ENCODE measurements at places on chromosomes 1 and 21.
A peak's percentile ranks its signal among the peaks of the same experiment; 100 is the strongest.

DNA sequence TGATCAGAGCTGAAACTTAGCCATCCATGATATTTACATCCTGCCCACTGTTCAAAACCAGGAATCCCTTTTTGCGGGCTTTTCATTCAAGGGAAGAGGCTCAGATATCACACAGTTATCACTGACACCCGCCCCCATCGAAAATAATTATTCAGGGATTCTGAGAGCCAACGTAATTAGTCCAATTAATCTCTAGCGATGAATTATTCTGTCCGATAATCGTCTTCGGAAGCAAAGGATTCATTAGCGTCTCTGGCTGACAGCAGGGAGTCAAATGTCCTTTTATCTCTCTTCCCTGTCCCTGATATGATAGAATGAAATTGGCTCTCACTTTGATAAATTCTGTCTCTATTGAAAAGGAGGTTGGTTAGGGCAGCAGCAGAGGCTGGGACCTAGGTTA is 140.4 kb upstream of the IPO9 start:
- DNase-seq: no peak

- no peak for DNase-seq
Observed at GRCh38 chr1:86520789-86521521, 25.9 kb upstream of the CLCA4 start.

DNA sequence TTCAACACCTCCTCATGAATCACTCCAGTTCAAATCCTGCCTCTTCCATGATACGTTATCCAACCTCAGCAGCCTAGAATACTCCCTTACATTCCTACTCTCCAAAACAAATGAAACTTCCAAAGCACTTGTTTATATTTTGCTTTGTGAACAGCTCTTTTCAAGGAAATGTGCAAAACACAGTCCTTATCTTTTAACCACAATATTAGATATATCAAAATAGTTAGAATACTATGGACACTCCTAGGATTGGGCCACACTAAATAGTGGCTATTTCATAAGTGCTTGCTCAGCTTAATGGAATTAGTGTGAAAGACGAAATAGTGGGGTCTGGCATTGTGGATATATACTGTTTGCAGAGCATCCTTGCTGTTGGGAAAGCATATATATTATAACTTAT is 173.5 kb downstream of the ZC3H11B start:
- DNase-seq: no peak

DNA sequence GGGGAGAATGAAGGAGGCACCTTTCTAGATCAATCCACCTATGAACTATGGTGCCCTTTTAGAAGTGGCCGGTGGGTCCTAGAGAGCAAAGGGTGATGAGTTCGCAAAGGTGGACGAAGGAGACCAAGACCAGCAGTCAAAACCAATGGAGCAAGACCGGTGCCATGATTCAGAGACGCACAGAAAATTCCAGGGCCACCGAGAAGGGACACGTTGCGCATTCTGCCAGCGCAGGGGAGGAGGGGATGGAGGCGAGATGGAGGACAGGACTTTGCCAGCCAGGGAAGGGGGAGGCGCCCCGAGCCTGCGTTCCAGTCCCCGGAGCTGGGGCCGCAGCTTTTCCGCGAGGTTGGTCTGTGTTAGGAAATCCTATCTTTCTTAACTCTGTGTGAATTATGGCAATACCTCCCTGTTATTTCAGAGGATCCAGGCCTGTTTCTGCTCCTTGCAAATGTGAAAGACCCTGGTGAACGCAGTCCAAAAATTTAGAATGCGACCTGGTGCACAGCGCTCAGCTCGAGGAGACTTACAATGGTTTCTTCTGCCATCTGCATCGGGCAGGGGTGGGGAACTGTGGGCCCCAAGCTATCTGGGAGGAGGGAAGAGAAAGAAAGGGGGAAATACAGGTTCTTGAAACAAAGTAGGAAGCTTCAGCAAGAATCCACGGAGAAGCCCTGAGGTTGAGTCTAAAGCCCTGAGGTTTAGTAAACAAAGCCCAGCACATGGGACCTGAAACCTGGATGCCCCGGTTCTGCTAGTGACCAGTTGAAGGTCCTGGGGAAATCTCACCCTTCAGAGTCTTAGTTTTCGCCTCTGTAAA is 129.4 kb downstream of the MRPS6 start:
- no peak for DNase-seq

GRCh38 chr1:115409094-115410015 is 71.3 kb upstream of the NGF start:
- DNase-seq: peak; percentile 21

DNA sequence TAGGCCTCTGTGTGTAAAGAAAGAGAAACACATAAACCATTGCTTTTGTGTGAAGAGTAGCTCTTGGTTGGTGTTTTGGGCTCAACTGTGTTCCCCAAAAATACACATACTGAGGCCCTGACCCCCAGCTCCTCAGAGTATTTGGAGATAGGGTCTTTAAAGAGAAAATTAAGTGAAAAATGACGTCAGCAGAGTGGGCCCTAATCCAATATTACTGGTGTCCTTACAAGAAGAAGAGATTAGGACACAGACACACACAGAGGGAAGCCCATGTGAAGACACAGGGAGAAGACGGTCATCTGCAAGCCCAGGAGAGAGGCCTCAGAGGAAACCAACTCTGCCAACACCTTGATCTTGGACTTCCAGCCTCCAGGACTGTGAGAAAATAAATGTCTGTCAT is 76.9 kb upstream of the PGBD5 start:
- no peak for DNase-seq

- DNase-seq: no peak
Observed at GRCh38 chr1:35201631-35202030, 8.7 kb upstream of the SFPQ start.

DNA sequence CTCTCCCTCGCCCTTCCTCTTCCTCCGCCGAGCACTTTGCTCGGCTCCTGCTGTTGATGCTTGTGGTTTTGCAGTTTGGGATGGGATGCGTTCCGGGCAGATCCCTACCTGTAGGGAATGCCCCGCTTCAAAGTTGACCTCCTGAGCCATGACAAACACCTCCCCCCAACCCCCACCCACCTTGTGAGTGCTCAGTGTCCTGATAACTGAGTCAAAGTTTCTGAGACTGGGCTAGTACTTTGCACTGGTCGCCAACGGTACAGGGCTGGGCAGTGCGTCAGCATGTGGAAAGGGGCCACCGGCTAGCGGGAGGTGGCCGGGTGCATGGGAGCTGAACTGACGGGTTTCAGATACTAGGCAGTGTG is 771 bp downstream of the RABGAP1L start:
- peak; percentile 47 for DNase-seq

GRCh38 chr1:245673881-245674414 is 519.2 kb downstream of the KIF26B start:
- DNase-seq: peak; percentile 5

GRCh38 chr1:74422421-74423292 is 89.8 kb downstream of the LRRC53 start:
- DNase-seq: no peak

GRCh38 chr1:232145768-232146167 is 484.2 kb downstream of the SIPA1L2 start:
- no peak for DNase-seq

DNA sequence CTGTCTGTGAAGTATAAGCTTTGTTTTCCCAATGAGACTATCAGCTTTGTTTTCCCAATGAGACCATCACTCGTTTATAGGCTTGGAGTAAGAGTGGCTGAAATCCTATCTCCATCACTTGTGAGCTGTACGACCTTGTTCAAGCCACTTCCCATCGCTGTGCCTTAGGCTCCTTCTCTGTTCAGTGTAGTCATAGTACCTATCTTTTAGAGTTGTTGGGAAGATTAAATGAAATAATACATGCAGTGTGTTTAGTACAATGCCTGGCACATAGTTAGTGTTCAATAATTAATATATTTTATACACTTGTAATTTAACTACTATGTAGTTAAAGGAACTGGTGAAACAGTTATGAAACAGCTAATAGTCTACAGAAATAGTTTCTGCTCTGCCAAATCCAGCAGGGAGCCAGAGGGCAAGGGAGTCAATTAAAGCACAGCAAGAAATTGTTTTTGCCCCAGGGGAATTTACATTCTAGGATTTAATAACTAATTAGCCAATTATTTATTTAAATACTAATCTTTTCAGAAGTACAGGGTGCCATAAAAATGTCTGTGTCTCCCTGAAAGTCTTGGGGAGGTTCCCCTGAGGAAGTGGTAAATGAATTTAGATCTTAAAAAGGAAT is 139.3 kb upstream of the HMCN1 start:
- DNase-seq: no peak

DNA sequence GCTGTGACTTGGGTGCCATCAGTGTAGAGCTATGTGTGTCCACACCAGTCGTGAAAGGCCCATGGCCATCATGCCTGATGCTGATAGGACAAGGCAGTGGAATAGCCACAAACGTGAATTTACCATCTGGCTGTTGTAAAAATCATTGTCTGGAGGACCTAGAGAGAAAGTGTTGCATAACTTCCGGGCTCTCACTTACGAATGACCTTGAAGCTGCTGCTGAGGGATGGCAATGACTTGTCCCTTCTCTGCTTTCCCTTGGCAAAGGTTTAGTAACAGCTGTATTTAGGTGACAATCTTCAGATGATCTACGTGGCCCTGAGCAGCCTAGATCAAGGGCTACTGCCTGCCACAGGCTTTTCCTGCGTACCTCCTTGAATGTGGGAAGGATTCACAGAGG is 5.8 kb downstream of the ATP1B1 start:
- DNase-seq: peak; percentile 49

DNA sequence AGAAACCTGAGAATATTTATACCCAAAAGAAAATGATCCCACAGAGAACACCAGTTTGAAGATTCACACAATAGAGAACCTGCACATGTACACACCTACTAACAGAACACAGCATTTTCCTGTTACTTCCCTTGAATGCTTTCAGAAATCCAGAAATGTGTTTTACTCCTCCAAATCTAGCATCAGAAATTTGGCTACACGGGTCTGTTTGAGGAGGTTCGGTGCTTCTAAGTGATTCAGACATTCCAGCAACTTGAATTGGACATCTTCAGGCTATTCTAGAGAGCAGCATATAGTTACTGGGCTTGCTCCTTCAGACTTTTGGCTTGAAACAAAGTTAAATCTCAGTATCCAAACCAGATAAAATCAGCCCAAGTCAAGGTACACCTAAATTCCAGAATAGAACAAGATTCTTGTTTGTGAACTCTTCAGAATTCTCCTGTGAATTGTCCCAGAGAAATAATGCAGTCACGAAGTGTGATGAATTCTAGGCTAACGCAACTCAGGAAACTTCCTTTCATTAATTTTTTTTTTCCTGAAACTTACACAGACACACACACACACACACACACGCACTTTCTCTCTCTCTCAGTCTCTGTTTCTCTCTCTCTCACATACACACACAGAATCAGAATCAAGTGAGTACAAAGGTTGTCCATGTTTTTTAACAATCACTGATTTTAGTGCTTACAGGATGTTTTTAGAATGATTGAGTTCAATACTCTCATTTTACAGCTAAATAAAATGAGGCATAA is 278.4 kb upstream of the SNX7 start:
- DNase-seq: no peak

DNA sequence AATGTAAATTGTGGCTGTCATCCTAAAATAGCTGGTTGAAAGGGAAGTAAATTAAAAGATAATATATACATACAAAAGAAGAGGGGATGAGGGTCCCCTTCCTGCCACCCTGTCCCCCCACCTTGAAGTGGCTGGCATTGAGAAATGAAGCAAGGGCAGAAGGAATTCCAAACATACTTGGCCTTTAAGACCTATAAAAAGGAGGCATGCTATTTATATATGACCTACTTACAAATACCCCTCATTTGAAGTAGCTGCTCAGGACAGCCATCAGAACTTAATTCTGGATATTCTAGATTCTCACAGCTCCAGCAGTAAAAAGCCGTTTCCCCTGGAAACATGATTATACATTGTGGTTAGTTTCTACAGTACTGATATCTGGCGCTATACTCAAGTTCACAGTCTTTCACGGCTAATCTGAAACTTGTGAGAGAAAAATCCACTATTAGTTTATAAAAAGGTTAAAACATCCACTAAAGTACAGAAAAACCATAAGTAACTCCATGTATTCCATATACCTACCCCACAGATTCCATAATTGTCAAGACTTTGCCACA is 9.6 kb upstream of the MAP10 start:
- DNase-seq: no peak

DNA sequence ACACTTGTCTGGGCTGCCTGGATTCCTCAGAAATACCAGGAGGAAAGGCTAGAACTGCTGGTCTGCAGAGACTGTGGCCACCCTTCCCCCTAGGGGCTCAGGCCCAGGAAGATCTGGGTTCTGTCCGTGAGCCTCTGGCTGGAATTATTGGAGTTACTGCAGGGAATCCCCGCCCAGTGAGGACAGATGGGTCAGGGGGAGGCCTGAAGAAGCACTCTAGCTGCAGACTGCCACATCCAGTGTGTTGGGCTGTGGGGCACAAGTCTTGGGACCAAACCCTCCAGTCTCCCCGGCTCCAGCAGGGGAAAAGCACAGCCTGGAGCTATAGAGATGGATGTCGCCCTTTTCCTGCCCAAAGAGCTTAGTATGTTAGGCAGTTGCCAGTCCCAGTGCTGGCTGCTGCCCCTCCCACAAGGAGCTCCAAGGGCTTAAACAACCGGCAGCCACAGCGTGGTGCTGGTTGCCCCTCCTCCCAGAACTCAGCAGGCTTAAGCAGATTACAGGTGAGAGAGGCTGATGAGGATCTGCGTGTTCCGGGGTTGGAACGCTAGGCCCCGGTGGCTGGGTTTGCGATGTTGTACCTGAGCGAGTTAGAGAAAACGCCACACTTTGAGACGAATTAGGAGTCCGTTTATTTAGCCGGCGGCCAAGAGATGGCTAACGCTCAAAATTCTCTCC is 255.5 kb upstream of the LRRC7 start:
- no peak for DNase-seq

DNA sequence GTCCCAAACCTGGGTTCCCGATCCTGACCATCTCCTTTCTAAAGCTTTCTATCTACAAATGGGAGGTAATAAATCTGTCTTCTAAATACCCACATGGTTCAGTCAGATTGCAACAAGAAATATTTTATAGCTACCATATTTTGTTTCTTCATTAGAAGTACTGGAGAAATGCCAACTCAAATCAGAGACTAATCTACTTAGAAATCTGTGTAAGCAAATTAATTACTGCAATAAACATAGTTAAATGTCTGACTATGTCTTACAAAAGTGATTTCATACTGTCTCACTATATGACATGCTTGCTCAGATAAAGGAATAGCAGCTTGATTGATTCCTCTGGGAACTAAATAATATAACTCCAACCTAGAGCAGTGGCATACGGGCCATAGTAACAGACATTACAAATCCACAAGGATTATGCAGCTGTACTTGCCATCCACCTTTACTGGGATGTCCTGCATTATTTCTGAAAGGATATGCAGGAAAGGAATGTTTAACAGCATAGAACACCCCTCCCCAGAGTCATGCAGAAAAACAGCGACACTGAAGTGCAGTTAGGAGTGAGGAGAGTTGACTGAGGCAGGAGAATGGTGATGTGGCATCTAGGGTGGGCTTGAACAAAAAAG is 80.3 kb downstream of the PCNX2 start:
- DNase-seq: no peak
